ENCODE measurements at places on chromosomes 3 and 15.

DNA sequence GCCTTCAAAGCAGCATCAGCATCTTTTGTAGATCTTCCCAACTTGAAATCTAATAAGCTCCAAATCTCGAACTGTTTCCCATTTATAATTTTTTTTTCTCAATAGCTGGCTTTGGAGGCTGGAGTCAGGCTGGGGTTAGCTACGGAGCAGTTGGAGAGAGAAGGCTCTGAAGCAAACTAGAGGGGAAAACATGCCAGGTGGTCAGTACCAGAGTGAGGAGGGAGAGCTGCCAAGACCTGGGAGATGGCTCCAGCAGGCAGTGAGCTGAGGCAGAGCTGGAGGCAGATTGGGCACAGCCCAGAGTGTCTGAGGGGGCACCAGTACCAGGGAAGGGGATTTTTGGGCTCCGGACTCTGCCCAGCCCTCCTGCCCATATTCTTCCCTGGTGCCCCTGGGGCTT, 311.2 kb downstream of the RPLP1 start:
- DNase-seq, result no peak

- DNase-seq, result no peak
Observed at GRCh38 chr15:75597667-75598341, 18.7 kb upstream of the PTPN9 start.

- no peak for DNase-seq
Observed at GRCh38 chr3:159751146-159751545, 237.5 kb upstream of the IL12A start.

DNA sequence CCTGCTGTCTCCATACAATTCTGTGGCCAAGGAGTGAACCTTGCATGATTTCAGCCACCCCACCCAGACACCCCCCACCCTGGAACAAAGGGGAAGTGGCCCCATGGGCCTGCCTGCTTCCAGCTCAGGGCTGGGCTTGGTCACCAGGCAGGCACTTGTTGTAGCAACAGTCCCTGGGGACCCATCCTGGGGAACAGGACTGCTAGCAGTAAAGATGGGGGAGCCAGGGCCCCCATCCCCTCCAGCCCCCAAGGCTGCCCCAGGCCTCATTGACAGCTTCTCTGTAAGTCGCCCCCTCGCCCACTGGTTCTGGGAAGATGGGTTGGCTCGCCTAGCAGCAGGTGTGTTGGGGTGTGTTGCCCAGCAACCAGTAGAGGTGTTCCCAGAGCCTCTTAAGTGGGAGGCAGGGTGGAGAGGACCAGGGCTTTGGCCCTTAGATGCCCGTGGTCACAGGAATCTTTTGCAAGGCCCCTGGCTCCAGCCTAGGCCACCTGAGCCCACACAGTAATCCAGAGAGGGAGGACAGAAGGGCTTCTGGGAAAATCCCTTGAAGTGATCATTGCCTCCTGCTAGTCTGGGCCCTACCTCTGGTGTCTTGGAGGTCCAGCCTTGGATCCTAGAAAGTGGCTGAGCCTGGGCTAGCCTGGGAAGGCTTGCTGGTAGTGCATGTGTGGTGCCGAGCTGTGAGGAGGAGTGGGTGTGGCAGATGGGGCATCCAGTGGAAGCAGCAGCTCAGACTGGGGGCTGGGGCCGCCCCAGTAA, 48.9 kb downstream of the CYP11A1 start:
- DNase-seq, result peak; percentile 56

- DNase-seq, result no peak
Observed at GRCh38 chr3:43478118-43478785, 143.6 kb downstream of the ANO10 start.

DNA sequence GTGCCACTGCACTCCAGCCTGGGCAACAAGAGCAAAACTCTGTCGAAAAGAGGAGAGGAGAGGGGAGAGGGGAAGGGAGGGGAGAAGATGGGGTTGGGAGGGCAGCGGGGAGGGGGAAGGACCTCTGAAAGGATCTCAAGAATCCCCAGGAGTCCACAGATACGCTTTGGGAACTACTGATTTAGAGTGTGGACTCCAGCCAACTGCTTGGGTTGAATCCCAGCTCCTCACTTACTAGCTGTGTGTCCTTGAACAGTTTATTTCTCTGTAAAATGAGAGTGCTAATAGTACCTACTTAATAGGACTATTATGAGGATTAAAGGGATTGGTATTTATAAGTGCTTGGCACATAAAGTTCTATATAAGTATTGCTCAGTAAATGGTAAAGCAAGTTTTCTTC, 45.0 kb upstream of the FAH start:
- no peak for DNase-seq

DNA sequence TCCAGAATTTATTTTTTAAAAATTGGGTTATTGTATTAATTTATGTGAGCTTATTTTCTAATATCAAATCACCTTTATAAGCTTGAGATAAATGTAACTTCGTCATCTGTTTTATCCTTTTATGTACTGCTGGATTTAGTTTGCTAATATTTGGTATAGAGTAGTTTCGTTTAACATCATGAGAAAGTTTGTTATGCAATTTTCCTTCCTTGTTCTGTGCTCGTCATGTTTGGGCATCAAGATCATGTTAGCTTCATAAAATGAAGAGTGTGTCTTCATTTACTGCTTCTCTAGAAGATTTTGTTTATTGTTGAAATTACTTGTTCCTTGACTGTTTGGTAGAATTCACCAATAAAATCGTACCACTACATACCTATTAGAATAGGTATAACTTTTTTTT, 262.1 kb upstream of the SATB1 start:
- no peak for DNase-seq

DNA sequence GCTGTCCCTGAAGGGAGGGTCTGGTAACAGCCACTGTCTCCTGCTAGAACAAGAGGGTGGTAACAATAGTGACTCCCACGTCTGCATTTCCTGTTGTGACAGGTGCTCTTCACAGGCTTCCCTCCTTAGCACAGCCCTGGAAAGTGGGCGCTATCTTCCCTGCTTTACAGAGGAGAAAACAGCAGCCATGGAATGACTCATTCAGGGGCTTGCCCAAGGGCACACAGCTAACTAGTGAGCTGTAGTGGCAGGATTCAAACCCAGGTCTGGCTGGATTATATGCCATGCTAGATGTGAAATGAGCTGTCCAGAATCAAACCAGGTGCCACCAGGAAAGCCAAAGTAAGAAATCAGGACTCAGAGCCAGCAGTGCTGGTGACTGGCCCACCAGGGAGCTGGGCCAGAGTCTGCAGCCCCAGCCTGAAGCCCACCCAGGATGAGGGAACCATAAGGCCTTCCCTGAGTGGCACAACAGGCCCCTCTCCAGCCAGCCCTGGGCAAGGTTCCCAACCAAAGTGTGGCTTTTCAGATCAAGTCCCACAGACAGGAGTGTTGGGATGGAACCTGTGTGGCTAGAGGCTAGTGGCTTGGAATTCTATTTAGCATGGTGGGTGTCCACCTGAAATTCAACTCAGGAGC, 102.4 kb downstream of the ETFA start:
- DNase-seq, result no peak

DNA sequence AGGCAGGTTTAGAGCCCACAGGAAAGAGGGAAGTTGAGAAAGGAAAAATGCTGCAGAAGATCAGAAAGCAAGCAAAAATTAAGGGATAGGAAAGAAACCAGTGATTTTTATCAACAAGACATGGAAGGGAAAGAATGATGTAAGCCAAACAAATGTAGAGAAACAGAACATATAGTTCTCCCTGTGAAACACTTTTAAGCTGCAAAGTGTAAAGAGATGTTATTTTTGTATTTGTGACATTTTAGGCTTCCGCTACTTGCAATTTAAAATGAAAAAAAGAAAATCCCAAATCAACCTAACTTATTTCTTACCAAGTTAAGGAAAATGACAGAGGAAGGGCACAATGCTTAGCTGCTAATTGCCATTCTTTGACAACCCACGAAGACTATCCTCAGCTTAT, 111.6 kb downstream of the PDCD6IP start:
- DNase-seq, result no peak

- DNase-seq, result peak; percentile 34
Observed at GRCh38 chr3:123385981-123386380, 62.9 kb downstream of the ADCY5 start.

GRCh38 chr3:44996556-44996969, 20.5 kb downstream of the EXOSC7 start:
- DNase-seq, result no peak

GRCh38 chr15:78399091-78399490, 38.9 kb upstream of the IREB2 start:
- peak; percentile 88 for DNase-seq

GRCh38 chr3:136186344-136186743, 9.8 kb downstream of the MSL2 start:
- DNase-seq, result no peak

DNA sequence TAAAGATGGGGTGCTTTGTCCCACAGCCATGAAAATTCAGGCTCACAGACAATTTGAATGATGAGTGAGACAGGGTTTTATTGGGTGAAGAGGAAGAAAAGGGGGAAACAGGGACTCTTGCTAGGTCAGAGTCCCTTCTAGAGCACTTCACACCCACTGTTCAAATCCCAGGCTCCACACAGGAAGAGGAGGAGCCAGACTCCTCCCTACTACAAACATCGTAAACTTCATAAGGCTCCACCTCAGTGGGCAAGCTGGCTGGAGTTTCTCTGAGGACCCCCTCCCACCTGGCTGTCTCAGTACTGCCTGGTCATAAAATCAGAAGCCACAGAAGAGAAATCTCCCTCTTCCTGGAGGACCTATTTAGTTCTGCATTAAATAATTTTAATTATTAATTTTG, 80.3 kb upstream of the KCNMB2 start:
- DNase-seq, result no peak

- DNase-seq, result no peak
Observed at GRCh38 chr3:156655819-156656550, 18.4 kb upstream of the TIPARP start.

DNA sequence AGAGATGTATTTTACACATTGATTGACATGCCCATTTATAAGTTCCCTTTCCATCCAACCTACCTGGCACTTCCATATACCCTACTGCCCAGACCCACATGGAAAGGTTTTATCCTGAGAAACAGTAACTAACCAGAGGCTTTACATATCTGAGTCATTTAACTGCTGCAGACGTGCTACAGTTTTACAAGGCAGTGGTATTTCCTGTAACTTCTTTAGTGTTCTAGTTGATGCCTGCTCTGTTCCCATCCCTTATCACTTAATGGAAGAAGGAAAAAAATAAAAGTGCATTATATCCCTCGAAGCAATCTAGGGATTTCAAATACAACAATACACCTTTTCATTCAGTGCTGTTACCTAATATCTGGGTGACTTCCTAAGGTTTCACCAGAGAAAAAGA, 107.1 kb downstream of the TMCO5A start:
- DNase-seq, result peak; percentile 85

GRCh38 chr15:96969732-96970710, 639.5 kb downstream of the NR2F2 start:
- no peak for DNase-seq

DNA sequence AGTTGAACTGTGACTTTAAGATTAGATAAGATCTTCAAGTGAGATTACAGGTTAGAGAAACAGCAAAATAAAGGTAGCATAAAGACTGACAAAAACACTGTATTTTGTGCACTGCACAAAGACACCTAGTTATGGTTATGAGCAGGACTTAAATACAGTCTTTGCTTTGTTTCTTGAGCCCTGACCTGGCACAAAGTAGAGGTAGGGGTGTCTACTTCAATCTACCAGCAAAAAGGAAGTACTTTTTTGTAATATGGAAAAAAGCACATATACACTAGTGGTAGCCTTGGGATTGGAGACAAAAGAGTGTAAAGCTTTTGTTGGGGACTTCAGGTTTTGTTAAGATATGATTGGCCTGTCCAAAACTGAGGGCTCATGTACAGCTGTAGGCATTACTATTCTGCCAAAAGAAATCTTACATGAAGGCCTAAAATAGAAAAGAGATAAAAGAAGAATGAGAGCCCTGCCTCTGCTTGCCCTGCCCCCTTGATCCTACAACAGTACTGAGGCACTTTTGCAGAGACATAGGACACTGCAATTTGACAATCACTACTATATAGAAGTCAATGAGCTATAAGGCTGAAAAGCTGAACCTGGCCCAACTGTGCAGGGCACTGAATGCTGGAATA, 194.3 kb downstream of the CBLB start:
- peak; percentile 26 for DNase-seq

- no peak for DNase-seq
Observed at GRCh38 chr3:62093025-62093424, 280.3 kb downstream of the FEZF2 start.

DNA sequence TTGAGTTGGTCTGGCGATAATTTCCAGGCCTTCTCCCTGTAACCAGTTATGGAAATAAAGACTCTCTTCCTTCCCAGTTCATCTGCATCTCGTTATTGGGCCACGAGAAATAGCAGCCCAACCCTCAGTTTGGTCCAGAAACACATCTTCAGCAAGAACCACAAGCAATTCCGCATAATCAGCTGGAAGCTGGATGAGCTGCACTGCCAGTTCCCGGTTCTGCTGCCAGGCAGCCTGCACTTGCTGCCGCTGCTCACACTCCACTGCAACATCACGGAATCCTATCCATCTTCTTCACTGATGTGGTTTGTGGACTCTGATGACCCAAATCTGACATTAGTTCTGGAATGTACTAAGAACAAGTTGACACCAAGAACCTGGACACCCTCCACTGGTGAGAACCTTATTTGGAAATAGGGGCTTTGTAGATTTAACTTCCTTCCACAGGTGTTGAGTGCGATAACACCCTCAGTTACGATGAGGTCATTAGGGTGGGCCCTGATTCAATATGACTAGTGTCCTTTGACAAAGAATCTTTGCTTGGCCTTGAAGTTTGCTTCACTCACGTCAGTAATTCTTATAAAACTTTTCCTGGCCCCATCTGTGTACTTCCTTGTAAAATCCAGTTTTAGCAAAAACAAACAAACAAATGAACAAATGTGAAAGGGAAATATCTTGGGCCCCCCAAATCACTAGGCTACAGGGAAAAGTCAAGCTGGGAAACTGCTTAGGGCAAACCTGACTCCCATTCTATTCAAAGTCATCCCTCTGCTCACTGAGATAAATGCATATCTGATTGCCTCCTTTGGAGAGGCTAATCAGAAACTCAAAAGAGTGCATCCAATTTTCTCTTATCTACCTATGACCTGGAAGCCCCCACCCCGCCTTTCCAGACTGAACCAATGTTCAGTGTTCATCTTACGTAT, 221.9 kb upstream of the PROK2 start:
- DNase-seq, result no peak

DNA sequence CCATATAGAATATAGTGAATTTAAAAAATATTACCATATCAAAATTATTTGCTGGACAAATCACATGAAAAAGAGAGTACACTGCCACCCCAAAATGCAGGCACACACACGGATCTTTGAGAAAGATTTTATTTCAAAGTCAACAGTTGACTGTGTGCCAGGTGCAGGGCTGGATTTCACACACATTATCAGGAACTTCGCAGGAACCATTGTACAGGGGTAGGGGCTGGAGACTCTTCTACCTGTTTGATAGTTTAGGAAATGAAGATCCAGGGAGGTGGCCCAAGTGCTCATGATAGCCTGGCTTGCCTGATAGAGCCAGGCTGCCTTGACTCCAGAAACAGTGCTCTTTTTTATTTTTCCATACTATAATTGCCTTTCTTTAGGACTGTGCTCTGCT, 54.2 kb downstream of the IL1RAP start:
- DNase-seq, result no peak

- no peak for DNase-seq
Observed at GRCh38 chr3:171321559-171322360, 138.4 kb downstream of the TNIK start.
